ENCODE measurements at places on chromosomes 1 and 21. TPM values are rescaled to one million over a fixed set of nuclear protein-coding genes. Genes with fewer than 3 reads are reported as not detected.

DNA sequence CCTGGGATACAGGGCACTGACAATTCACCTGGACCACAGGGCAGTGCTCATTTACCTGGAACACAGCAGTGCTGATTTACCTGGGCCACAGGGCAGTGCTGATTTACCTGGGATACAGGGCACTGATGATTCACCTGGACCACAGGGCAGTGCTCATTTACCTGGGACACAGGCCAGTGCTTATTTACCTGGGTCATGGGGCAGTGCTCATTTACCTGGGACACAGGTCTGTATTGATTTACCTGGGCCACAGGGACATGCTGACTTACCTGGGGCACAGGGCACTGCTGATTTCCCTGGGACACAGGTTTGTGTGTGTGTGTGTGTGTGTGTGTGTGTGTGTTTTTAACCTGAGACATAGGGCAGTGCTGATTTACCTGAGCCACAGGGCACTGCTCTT, 261.7 kb downstream of the MATN1 start:
- no peak overlapping the region for H3K27ac ChIP-seq
- no peaks in the 10 kb centered on the region for H3K36me3 ChIP-seq
- no peaks in the 10 kb centered on the region for H3K27me3 ChIP-seq
- H3K4me3 ChIP-seq: no peak overlapping the region

GRCh38 chr1:199182186-199182843, 543.5 kb downstream of the PTPRC start:
- H3K36me3 ChIP-seq: no peaks in the 10 kb centered on the region
- H3K4me3 ChIP-seq: no peak overlapping the region
- no peaks in the 10 kb centered on the region for H3K27me3 ChIP-seq
- H3K27ac ChIP-seq: no peak overlapping the region
- no peak for DNase-seq

DNA sequence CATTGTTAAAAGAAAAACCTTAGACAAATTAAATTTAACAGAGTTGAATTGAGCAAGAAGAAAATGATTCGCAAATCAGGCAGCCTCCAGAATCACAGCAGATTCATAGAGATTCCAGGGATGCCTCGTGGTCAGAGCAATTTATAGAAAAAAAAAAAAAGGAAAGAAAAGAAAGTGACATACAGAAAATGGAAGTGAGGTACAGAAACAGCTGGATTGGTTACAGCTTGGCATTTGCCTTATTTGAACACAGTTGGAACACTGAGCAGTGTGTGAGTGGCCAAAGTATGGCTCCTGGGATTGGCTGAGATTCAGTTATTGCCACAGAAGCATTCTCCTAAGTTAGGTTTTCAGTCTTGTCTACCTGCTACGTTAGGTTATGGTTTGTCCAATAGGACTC, 9.1 kb upstream of the C21orf91 start:
- H3K4me3 ChIP-seq: no peak overlapping the region
- H3K27ac ChIP-seq: no peak overlapping the region
- no peaks in the 10 kb centered on the region for H3K4me1 ChIP-seq
- DNase-seq: no peak
- no peaks in the 10 kb centered on the region for H3K27me3 ChIP-seq

The CYP4A11 gene
- total RNA-seq: 0.13 TPM

DNA sequence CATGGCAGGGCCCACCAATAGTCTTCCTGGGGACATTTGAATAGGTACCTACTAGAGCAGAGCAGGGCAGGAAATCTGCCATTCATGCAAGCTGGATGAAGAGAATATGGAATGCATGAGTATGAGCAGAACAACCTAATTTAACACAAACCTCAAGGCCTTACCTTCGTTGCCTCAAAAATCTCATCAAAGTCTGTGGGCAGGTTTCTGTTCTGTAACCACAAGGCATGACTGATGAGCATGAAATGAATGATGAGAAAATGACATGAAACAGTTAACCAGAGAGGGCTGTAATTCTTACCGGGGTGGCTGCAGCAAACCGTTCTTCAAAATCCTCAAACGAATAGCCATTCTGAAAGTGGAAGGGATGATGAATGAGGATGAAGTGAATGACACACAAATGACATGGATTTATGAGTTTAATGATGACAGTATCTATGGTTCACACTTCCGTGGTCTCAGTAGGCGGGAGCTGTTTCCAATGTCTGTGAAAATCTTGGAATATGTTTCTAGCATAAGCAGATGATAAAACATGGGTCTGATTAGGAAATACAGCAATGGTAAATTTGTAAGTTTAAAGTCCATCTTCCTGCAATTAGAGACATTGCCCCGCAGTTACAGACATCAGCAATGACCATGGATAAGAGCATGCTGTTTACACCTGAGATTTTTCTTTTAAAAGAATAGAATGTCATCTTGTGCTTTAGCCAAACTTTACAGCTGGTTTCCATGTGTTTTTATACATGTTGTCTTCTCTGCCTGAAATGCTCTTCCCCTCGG, 67.6 kb upstream of the C8B start:
- H3K27ac ChIP-seq: no peak overlapping the region
- no peak for DNase-seq
- H3K4me1 ChIP-seq: no peaks in the 10 kb centered on the region
- H3K36me3 ChIP-seq: no peaks in the 10 kb centered on the region
- H3K4me3 ChIP-seq: no peak overlapping the region

The LPAR3 gene
- 0.11 TPM for total RNA-seq

DNA sequence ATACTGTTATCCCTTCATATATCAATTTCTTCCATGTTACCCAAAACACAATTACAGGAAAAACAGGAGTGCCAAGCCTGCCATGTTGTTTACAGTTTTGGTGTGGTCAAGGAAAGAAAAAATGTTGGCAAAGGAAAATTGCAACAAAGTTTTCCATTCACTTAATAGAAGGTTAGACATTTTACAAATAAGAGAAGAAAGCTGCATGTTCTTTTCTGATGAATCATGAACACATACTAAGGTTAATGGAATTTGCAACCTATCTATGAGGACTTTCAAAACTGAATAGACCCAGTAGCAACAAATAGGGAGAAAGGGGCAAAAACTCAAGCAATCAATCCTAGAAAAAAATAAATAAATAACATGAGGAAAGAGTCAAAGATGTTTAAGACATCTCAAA, 556.7 kb downstream of the DPYD start:
- H3K36me3 ChIP-seq: no peaks in the 10 kb centered on the region
- H3K27me3 ChIP-seq: no peaks in the 10 kb centered on the region
- H3K4me3 ChIP-seq: no peak overlapping the region
- no peaks in the 10 kb centered on the region for H3K4me1 ChIP-seq
- H3K27ac ChIP-seq: no peak overlapping the region

The SLC30A10 gene
- total RNA-seq: not detected

DNA sequence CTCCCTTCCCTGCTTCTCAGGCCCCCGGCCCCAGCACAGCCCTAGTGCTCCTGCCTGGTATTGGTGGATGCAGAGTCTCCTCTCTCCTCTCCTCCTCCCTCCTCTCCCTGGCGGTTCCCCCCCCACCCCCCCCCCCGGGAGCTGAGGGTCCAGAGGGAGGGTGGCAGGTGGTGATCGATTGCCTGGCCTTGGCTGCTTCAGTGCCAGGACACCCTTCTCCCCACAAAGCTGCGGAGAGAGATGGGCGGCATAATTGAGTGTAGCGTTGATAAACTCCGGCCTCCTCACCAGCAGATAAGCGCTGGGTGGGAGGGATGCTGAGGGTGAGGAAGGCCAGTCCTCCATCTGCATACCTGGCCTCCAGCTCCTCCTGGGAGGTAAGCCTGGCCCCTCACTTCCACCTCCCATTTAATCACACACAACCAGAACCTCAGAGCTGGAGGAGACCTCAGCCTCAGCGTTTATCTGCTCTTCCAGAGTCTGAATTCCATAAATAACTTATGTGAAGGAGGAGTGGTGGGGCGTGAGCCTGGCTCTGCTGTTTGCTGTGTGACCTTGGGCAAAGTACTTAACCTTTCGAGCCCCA, 60.8 kb downstream of the LRRN2 start:
- H3K36me3 ChIP-seq: no peaks in the 10 kb centered on the region
- DNase-seq: no peak
- H3K4me3 ChIP-seq: no peak overlapping the region
- H3K27ac ChIP-seq: no peak overlapping the region

The ANGPTL3 gene
- total RNA-seq: not detected

- H3K4me1 ChIP-seq: no peaks in the 10 kb centered on the region
- no peaks in the 10 kb centered on the region for H3K27me3 ChIP-seq
- H3K27ac ChIP-seq: no peak overlapping the region
- H3K36me3 ChIP-seq: no peaks in the 10 kb centered on the region
These were observed 8.5 kb downstream of the FNDC10 start for GRCh38 chr1:1591452-1591851.

The UBIAD1 gene
- total RNA-seq: 20.6 TPM
